ENCODE measurements at places on chromosomes 1 and 21.

GRCh38 chr1:201164645-201165044, 10.4 kb upstream of the TMEM9 start:
- no peaks in the 10 kb centered on the region for H3K4me1 ChIP-seq
- DNase-seq = no peak
- no peaks in the 10 kb centered on the region for H3K27me3 ChIP-seq
- no peaks in the 10 kb centered on the region for H3K36me3 ChIP-seq
- H3K4me3 ChIP-seq = no peak overlapping the region

DNA sequence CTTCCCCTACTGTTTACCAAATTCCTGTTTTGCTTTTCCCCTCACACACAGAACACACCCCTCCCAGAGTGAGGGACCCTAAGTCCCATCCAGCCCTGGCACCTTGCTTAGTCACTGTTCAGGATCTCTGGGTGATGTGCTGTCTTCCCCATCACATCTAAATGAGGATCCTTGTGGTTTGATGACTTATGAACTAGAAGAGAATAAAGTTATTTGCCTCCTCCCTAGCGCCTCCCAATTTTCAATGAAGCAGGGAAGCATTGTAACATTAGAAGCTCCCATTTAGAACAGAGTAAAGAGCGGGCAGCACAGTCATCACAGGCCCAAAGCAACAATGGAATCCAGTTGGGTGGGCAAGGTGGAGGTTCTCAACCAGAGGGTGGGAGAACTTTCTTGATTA, 27.0 kb downstream of the DISC1 start:
- H3K27ac ChIP-seq = no peak overlapping the region
- DNase-seq = no peak
- H3K36me3 ChIP-seq = no peaks in the 10 kb centered on the region

DNA sequence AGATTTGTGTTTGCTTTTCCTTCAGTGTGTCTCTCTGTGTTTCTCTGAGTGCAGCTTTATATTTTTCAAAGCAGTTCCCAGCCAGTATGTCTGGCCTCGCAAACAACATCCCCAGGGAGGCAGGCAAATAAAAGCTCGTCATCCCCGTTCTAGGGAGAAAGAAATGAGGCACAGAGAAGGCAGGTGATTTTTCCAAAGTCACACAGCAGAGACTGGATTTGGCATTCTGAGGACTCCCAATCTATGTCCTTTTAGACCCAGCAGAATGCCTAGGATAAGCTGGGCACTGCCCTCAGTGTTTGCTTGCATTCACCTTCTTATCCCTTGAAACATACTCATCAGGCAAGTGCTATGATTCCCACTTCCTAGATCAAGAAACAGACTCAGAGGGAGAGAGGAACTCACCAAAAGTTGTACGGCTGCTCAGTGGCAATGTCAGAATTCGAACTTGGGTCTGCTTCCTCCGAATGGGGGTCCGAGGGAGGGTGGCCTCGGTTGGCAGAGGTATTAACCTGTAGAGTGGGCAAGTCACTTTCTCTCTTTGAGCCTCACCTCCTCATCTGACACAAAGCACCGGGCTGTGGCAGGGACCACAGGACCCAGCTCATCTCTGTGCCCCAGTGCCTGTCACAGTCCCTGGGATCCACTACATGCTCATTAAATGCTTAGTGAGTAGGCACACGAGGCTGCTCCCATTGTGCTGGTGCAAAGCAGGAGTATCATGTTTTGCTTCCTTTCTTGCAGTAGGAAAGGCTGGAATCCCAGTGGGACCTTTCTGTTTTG, 4.2 kb downstream of the RAP1GAP start:
- peaks cover 4% of the 10 kb centered on the region for H3K4me1 ChIP-seq
- H3K27ac ChIP-seq = no peak overlapping the region
- H3K4me3 ChIP-seq = no peak overlapping the region

GRCh38 chr1:151993084-151993733, 450 bp downstream of the S100A10 start:
- H3K27me3 ChIP-seq = peaks cover 16% of the 10 kb centered on the region
- peak overlapping the region; percentile 92 for H3K4me3 ChIP-seq
- DNase-seq = peak; percentile 76
